H9 (cell line): ENCODE measurements at places on chromosomes 4 and X. TPM values are rescaled to one million over a fixed set of nuclear protein-coding genes. Genes with fewer than 3 reads are reported as not detected.
A peak's percentile ranks its signal among the peaks of the same experiment; 100 is the strongest.

Gene DCAF12L2
- 1.1 and 1.2 TPM in 2 replicates for total RNA-seq

GRCh38 chr4:31701256-31701655 lies 981.1 kb downstream of the PCDH7 start:
- H3K27ac ChIP-seq = no peak overlapping the region
- H3K4me1 ChIP-seq = no peaks in the 10 kb centered on the region
- H3K4me3 ChIP-seq = no peak overlapping the region
- peaks cover 5% of the 10 kb centered on the region; the same call in 1 of the 3 replicates for H3K36me3 ChIP-seq
- DNase-seq = no peak

DNA sequence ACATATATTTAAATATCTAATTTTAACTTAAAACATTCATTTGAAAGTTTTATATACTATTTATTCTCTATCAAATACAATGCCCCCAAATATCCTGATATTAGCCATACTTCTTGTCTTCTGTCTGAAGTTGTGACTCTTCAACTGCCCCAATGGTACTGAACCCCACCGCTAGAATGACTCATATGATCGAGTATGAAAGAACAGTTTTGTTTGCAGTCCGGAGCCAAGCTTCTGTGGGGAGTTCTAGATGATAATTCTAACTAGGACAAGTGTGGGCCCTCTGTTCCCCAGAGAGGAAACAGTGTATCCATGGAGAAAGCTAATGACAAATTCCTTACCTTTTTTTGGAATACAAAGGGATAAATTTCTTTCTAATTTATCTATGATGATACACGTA lies 24.7 kb upstream of the CT47A1 start:
- no peak overlapping the region for H3K27ac ChIP-seq
- no peaks in the 10 kb centered on the region for H3K4me1 ChIP-seq
- no peak overlapping the region for H3K4me3 ChIP-seq
- no peaks in the 10 kb centered on the region for H3K36me3 ChIP-seq

DNA sequence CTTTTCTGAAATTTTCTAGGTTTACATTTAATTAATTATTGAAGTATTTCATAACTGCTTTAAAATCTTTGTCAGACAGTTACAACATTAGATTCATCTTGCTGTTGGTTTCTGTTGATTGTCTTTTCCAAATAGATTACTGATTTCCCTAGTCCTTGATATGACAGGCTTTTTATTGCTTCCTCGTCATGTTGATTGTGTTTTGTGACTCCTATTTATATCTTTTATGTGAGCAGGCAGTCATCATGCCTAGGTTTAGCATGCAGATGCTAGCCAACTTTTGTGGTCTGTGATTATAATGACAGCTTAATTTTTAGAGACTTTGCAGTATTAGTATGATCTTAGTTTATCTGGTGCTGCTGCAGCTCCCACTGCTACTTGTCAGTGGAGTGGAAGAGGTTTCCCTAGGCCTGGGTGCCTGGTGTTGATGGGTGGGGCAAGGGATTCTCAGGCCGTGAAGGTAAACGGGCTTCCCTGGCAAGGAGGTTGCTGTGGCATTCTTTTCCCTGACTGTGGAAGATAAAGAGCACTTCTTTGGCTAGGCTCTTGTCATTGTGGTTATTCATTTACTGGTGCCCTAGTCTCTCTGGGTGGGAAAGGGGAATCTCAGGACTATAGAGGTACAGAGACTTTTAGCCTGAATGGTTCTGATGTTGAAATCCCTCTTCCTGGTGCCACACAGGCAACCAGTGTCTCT lies 65.7 kb downstream of the SERPINA7 start:
- no peaks in the 10 kb centered on the region for H3K27me3 ChIP-seq
- H3K4me3 ChIP-seq = no peak overlapping the region
- no peak for DNase-seq
- no peaks in the 10 kb centered on the region; the same call in none of the 2 replicates for H3K36me3 ChIP-seq
- no peaks in the 10 kb centered on the region for H3K4me1 ChIP-seq

Gene TKTL2
- not detected in 2 replicates for total RNA-seq

DNA sequence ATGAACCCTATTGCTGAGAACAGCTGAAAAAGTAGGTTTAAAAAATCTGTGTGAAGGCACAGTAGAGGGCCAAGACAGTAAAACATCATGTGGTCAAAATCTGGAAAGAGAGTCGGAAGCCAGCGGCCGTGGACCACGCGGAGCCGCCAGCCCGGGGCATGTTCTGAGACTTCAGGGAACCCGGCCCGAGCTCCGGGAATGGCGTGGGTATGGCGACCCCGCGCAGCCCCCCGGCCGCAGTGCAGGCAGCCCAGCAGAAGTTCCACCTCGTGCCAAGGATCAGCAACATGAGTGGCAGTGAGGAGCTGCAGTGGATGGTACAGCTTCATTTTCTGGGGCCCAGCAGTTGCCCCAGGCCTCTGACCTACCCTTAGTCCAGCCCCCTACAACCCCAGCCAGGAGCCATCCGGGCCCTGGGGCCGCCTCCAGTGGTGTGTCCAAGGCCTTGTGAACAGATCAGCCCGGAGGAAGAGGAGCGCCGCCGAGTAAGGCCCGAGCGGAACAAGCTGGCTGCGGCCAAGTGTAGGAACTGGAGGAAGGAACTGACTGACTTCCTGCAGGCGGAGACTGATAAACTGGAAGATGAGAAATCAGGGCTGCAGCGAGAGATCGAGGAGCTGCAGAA lies 94.2 kb downstream of the LARP1B start:
- no peaks in the 10 kb centered on the region for H3K27me3 ChIP-seq
- H3K4me1 ChIP-seq = no peaks in the 10 kb centered on the region
- H3K27ac ChIP-seq = no peak overlapping the region
- peaks cover 15% of the 10 kb centered on the region for H3K36me3 ChIP-seq

Gene ZNF275
- 11.8 and 12.1 TPM in 2 replicates for total RNA-seq

DNA sequence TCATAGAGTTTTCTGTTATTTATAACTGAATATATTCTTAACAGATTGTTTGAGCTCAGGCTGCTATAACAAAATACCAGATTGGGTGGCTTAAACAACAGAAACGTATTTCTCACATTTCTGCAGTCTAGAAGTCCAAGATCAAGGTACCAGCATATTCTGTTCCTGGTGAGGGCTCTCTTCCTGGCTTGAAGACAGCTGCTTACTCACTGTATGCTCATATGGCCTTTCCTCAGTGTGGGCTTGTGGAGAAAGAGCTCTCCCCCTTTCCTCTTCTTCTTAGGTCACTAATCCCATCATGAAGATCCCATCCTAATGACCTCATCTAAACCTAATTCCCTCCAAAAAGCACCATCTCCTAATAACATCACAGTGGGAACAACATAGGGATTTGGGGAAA lies 117.8 kb downstream of the RASGEF1B start:
- no peaks in the 10 kb centered on the region for H3K27me3 ChIP-seq
- no peaks in the 10 kb centered on the region for H3K36me3 ChIP-seq
- DNase-seq = no peak
- H3K27ac ChIP-seq = no peak overlapping the region
- H3K4me1 ChIP-seq = no peaks in the 10 kb centered on the region

DNA sequence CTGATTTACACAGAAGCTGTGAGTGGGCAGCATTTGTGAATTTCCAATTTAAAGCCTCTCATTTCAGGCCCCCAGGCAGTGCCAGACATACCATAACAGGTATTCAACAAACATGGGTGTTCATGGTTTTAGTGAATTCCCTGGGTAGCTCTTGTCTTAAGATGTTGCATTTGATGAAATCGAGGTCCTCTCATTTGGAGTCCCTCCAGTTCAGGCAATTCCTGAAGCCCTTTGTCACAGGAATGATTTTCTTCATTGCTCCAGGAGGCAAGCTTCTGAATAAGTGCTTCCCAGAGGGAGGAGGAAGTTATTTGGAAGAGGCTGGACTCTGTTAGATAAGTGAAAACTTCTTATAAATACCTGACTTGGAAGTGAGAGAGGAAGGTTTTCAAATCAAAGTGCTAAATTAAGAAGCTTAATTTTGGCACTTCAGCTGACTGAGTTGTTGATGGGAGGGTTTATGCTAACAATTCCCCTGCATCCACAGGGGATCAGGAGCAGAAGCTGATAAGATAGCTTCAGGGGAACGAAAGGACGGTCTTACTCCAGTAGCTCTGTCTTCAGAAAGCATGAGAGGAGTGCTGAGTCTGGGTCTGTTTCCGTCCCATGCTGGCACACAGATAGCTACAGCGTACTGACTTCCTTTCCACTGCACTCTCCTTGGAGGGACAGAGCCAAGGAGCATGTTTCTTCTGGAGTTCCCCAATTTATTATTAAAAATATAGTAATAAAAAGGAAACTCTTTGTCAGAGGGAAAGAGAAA lies 543.1 kb downstream of the GBA3 start:
- H3K4me3 ChIP-seq = no peak overlapping the region
- H3K4me1 ChIP-seq = peaks cover 10% of the 10 kb centered on the region; the same call in 1 of the 2 replicates
- no peaks in the 10 kb centered on the region for H3K36me3 ChIP-seq
- no peak for DNase-seq
- no peaks in the 10 kb centered on the region for H3K27me3 ChIP-seq

GRCh38 chr4:37243051-37243450 lies 1.5 kb upstream of the NWD2 start:
- H3K4me1 ChIP-seq = no peaks in the 10 kb centered on the region
- peak overlapping the region; percentile 84 for H3K4me3 ChIP-seq
- H3K27me3 ChIP-seq = peaks cover 36% of the 10 kb centered on the region
- H3K36me3 ChIP-seq = no peaks in the 10 kb centered on the region
- H3K27ac ChIP-seq = no peak overlapping the region
- DNase-seq = peak; percentile 63

Gene MFSD8
- 24.0 and 24.8 TPM in 2 replicates for total RNA-seq

Gene GPM6B
- total RNA-seq = 73.9 and 79.8 TPM in 2 replicates
